AML-193 (cell line): ENCODE measurements at places on chromosomes 7 and 10.

DNA sequence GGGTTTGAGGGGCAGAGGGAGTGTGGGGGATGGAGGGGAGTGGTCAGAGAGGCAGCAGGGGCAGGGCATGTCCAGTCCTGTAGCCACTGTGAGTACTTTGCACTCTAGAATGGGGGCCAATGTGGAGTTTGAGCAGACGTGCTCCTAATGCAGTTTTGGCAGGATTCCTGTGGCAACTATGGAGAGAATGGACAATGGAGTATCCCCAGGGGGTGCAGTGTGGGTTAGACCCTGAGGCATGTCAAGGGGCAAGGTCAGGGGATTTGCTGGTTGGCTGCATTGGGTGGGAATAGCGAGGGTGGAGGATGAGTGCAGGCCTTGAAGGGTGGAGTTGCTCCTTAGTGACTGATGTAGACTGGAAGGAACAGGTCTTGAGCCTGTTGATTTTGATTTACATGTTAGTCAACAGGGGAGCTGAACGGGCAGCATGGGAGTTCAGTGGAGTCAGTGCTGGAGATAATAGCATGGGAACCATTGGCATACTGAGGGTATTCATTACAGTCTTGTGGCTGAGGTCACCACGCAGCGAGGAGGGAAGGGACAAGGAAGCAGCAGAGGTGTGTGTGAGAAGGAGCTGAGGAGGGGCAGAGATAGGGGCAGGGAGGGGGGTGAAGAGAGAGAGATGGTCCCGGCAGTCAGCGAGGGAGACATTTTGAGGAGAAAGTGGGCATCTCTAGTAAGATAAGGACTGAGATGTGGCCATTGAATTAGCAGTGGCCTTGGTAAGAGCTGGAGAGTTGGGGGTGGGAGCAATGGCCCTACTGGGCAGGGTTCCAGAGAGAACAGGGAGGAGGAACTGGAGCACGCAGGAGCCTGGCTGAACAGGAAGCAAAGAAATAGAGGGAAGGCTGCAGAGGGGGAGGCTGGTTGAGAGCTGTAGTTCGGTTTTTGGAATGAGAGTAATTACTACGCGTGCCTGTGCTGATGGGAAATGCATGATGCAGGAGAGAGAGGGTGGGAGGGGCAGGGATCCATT lies 112.7 kb downstream of the CCNY start:
- peak; percentile 3 for DNase-seq

DNA sequence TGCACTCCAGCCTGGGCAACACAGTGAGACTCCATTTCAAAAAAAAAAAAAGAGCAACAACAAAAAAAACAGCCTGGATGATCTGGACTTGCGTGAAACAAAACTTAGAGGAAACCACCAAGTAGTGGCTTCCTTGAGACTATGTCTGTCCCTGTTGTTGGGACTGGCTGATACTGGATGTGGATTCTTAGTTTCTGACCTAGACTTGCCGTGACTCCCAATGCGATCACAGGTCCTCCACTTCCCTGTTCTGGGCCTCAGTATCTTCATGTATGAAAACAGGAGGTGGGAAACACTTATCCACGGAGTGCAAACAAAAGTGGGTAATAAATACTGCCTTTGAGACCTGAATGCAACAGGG lies 125.7 kb downstream of the PRPF18 start:
- DNase-seq, result no peak

- no peak for DNase-seq
Measured at GRCh38 chr10:75512203-75512933, 80.9 kb downstream of the LRMDA start.

GRCh38 chr7:84144935-84145334 lies 49.7 kb downstream of the SEMA3A start:
- DNase-seq, result no peak

- DNase-seq, result no peak
Measured at GRCh38 chr10:6215241-6215640, 12.5 kb downstream of the PFKFB3 start.

GRCh38 chr7:86437951-86438450 lies 205.7 kb upstream of the GRM3 start:
- DNase-seq, result no peak

DNA sequence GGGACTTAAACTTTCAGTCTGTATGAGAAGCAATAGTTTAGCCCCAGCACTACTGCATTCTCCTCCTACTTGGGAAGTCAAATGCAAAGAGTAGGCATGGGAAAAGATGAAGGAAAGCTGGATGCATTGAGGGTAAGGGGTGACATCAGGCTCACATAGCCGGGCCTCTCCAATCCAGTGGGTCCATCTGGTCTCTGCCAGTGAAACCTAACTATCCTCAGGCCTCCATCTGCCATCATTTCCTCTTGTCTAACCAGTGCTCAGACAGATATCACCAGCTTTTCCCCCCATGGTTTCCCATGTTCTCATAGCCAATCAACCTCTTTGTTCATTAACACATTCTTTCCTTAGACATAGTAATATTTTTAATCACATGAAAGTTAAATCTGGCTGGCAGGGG lies 118.3 kb downstream of the DGKI start:
- no peak for DNase-seq

DNA sequence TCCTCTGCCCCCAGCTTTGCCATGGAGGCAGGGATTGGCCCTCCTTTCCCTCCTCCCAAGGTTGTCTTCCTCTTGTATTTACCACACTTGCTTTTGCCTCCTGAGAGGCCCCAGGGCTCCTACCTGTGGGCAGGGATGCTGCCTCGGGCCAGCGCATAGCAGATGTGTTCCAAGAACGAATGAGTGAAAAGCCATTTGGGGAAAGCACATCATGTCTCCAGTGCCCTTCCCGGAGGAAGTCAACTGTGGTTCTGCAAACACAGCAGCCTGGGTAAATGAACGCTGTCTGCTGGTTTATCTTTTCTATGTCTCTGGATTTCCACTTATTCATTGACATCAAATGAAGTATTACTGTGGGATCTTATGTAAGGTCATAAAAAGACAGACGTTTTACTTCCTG lies 161.7 kb downstream of the FANK1 start:
- DNase-seq, result no peak

- DNase-seq, result no peak
Measured at GRCh38 chr7:135233570-135233969, at the start of gene STRA8. Gene STRA8 (plus strand): TSS chr7:135233838. CDS start chr7:135240525, 6,687 bp downstream.

- DNase-seq, result no peak
Measured at GRCh38 chr10:120507175-120507574, 50.1 kb downstream of the PLPP4 start.

DNA sequence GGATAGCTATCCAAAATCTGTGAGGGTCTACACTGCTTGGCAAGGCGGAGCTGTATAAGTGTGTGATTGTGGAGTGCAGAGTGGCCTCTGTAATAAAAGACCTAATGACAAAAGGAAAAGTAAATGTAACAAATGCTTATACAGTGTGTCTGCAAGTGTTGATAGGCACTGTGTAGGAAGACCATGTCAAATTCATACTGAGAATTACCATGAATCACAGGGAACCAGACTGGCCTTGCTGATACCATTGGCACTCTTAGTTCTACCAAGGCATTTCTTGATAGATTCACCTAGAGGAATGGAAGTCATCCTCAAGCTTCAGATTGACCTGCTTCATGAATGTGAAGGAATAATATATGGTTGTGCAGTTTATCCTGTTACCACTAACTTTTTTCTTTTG lies 58.8 kb downstream of the CYCS start:
- no peak for DNase-seq

GRCh38 chr10:79249186-79250121 lies 97.8 kb upstream of the PPIF start:
- DNase-seq, result no peak

DNA sequence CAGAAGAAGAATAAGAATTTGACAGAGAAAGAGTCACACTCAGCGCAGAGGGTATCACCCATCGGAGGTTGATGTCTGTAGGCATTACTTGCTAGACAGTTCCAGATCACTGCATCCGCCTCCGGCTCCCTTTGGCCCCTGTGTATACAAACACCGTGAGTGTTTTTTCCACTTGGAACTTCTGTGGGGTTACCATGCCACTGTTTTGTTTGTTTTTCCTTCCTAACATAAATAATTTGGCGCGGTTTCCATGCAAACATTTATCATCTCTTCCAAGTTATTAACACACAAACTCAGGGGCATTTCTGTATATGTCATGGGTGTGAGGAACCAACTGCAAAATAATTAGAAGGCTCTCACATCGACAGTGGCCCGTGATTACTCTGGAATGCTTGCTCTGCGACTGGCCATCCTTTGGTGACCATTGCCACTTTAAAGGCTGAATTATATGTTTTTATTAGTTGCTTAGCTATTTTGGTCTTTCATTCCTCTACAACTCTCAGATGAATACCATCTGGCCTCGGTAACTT lies 612.2 kb upstream of the MKI67 start:
- no peak for DNase-seq

- no peak for DNase-seq
Measured at GRCh38 chr10:33274096-33274785, 60.2 kb downstream of the NRP1 start.

- no peak for DNase-seq
Measured at GRCh38 chr7:71886046-71886445, 526.1 kb downstream of the CALN1 start.

DNA sequence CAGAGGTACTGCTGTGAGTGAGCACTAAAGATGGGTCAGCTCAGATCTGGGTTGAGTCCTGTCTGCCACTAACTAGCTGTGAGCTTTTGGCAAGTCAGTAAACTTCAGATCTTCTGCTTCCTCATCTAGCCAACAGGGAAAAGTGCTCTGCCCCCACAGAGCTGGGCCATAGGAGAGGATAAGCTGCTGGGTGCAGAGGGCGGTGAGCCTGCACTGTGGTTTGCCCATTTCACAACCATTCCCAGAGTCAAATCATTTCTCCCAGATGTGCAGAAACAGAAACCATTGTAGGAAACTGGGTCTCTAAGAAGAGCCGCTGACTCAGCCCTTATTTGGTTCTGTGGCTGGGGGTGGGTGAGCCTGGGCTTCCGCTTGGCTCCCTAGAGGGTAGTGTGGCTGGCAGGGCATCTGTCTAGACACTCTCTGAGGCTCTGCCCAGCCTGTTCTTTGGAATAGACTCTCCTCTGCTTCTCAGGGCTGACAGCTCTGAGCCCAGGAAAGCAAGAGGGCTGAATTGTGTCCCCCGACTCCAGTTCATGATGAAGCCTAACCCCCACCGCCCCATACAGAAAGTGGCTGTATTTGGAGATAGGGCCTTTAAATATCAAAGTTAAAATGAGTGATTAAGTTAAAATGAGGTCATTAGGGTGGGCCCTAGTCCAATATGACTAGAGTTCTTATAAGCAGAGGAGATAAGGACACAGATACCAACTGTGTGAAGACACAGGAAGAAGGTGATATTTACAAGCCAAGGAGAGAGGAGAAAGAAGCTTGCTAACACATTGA lies 29.5 kb upstream of the ARHGAP22 start:
- DNase-seq, result peak; percentile 93

DNA sequence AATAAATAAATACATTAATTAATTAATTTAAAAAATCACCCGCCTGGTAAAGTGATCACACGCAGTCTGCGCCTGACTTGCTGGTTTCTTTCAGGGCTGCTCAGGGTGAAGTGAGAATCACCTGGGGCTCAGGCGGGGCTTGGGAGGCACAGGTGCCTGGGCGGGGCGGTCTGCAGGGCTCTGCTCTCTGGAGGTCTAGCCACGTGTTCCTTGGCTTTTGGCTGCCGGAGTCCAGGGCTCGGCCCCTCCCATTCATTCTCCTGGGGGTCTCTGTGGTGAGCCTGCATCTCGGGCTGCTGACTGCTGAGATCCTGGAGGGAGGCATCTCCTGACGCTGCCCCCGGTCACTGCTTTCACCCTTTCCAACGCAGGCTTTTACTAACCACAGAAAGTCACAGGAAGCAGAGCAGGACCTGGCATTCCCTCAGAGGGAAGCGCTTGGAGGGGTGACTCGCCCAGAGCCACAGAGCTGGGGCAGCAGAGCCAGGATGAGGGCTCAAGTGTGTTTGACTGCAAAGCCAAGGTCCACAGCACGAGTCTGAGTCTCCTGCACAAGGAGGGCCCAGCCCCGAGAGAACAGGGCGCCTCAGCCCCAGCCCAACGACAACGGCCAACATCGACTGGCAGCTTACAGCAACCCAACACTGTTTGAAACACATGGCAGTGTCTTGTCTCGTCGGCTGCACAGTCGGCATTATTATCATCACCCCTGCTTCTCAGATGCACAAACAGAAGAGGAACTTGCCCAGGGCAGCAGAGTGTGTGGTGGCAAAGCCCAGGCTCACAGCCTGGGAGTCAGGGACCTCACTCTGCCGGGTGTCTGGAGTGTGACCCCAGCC lies 22.4 kb upstream of the MNX1 start:
- DNase-seq, result no peak

GRCh38 chr7:154832557-154833138 lies 170.3 kb downstream of the PAXIP1 start:
- DNase-seq, result no peak

- DNase-seq, result no peak
Measured at GRCh38 chr7:131616487-131617200, 60.2 kb upstream of the PODXL start.

GRCh38 chr10:103895411-103896186 lies 22.4 kb downstream of the STN1 start:
- no peak for DNase-seq

- DNase-seq, result no peak
Measured at GRCh38 chr10:3570855-3571266, 214.1 kb downstream of the KLF6 start.

DNA sequence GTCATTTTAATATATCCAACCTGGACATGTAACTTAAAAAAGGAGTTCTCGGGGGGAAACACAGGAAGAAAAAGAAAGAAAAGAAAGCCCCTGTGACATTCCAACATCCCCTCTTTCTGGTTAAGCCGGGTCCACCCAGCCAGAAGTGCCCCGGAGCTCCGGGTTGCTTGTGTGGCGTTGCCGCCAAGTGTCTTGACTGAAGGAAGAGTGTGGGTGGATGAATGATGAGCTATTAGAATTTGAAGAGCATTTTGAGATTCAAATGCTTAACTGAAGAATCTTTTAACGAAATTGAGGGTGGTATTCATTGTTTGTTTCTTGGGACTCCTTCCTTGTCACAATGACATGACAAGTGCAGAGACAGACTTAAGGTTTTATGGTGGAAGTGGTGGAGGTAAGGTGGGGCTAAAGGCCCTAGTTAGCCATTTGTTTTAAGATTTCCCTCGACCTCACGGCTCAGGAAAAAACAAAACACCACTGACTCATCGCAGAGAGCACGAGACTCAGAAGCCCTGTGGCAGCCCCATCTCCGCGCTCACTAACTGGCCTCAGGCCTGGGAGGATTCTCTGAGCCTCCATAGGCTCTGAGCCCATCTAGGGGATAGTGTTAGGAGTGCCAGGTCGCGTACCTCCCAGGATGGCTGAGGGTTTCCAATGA lies 1.8 kb upstream of the GLI3 start:
- no peak for DNase-seq

DNA sequence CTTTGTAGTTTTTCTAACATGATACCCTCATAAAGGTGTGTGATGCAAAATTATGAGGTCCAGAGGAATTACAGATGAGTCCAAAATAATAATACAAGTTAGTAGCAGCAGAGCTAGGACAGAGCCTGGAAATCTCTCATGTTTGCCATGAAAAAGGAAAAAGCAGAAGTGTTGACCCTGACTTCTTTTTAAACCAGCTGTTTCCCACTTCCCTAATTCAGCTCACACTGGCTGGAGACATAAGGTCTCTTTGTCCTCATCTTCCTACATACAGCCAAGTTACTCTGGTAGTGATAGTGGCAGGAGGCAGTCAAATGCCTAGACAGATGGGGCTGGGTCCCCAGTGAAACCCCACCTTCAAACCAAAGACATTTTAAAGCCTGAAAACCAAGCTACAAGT lies 269.2 kb downstream of the C7orf25 start:
- DNase-seq, result no peak

- DNase-seq, result no peak
Measured at GRCh38 chr7:56046721-56047445, 4.4 kb downstream of the PSPH start.

- DNase-seq, result no peak
Measured at GRCh38 chr7:52936750-52937149, 98.7 kb upstream of the POM121L12 start.

- no peak for DNase-seq
Measured at GRCh38 chr10:116636976-116637375, 16.2 kb downstream of the PNLIPRP2 start.
